ENCODE measurements at places on chromosomes 11 and 22.

DNA sequence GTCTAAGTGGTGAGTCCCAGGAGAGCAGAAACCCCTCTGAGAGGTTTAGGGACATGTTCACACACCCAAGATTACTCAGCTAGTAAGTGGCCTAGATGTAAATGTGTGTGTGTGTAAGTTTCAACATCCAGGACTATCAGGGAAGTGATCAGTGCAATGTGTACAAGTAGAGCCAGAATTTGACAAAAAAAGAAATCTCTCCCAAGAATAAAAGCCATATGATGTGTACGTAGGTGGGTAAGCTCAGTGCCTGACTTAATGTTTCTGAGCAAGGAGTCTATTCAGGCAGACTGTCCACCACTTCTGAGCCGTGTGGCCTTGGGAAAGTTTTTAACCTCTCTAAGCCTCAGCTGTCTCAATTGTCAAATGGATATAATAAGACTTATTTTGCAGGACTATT is 133.8 kb upstream of the NAV2 start:
- DNase-seq, result no peak

- no peak for DNase-seq
Measured at GRCh38 chr22:44452531-44453420, 45.3 kb downstream of the RTL6 start.

DNA sequence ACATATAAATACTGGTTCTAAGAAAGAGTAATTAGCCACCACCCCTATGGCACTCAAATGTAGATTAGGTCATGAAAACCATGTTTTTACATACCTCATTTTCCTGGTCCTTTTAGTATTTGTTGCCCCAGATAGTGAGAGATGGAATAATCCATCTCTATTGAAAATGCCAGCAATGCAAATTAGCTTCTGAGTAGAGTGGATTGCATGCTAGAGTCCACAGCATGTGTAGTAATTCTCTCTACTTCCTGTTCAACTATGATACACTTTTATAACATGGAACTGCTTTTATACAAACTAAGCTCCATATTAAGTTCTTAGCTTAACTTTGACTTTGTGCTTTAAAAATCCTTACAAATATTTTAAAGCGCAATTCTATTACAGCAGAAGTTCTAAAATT is 73.2 kb downstream of the TRPC6 start:
- DNase-seq, result no peak

DNA sequence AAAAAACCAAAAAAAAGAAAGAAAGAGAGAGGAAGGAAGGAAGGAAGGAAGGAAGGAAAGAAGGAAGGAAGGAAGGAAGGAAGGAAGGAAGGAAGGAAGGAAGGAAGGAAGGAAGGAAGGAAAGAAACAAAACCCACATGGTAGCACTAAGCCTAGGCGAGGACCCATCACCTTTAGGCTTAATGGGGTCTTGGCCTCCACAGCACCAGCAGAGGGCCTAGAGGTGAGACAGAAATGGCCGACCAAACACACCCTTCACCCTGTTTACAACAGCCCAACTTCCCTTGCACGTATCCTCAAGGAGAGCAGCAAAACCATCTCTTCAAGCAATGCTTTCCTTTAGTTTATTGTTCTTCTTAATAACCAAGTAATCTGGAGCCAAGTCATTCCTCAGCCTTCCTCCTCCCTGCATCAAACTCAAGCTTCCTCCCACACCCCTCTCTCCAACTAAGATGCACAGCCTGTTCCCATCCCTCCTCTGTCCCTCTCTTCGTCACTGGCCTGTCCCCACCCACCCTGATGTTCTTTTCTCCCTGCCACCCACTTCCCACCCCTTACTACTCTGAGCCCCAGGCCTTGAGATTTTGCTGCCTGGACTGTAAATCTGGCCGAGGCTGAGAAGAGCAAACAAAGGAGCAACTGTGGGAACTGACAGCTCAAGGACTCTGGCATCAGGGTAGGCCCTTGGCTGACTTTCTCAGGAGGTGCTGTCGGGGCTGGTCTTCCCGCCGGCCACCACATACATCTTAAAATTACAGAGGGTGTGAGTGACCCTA is 26.0 kb downstream of the POU2AF1 start:
- DNase-seq, result no peak

DNA sequence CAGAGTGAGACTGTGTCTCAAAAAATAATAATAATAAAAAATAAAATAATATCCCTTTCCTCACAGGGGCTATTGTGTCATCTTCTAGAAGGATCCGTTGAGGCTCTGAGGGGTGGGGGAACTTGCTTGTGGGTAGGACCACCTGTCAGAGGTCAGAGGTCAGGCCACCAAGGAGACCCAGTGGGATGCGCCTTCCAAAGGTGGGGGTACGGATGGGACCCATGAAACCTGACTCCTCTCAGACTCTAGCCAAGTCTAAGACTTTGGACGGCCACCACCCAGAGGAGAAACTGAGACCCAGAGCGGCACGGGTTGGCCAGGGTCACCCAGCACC is 367 bp upstream of the MMP11 start:
- DNase-seq, result no peak

- no peak for DNase-seq
Measured at GRCh38 chr11:127443297-127443696, 442.7 kb upstream of the KIRREL3 start.

GRCh38 chr11:60844870-60845221 is 2.9 kb downstream of the CCDC86 start:
- DNase-seq, result no peak

DNA sequence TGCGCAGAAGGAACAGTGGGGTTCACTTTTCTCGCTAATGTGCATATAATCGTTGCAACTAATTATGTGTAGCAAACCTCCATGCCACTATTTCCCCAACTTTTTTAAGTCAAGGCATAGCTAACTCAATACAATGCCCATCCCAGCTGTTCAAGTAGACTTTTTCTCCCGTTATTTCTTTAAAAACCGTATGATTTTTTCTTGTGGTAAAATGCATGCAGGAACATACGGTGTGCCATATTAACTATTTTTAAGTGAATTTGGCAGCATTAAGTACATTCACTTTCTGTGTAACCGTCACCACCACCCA is 2.8 kb upstream of the DUSP8 start:
- no peak for DNase-seq

DNA sequence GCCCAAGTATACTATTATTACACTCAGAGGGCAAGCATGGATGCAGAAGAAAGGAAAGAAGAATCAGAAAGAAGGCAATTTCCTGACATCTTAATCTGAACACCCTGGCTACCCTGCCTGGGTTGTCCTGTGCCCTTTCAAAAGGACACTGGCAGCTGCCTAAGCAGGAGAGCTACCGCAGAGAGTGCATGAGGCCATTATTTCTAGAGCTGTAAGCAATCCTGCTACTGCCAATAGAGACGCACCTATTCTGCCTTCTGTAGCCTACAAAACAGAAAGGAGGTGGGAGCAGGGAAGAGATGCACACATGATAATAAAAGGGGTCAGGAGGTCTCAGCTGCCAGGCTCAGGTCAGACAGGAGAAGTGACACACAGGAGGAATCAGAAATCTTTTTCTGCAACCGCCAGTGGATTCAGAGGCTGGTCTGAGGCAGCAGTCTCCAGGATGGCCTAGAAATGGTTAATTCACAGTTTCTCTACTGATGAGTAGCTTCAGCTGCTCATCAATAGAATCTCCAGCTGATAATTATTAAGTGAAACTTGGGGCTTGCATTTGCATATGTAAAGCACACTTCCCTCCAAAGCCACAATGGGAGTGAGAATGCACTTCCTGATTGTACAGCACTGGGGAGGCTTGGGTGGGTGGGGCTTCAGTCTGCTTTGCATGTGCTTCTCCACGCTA is 253.9 kb downstream of the LARGE1 start:
- peak; percentile 22 for DNase-seq

DNA sequence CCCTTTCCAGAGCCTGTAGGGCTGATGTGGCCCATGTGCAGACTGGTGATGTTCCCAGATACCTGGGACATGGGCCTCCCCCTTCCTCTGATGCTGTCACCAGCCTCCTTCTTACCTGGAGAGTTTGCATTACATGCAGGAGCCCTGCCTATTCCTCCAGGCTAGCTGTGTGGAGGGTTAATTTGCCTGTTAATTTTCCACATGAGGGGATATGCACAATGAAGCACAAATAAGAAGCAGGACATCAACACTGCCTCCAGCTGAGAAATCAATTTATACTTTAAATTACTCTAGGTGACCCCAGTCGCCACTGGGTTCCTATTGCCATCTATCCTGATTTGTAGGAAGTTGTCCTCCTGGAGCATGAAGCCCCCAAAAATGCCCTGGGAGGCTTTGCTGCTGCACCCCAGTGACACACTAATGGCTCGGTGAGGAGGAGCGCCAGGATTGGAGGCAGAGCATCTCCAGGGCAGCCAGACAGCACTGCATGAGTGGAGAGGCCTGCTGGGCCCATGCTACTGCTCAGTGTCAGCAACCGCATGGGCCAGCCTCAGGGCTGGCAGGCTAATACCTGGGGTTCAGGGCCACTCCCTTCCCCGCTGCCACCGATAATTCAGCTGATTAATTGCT is 101.6 kb upstream of the USP47 start:
- DNase-seq, result no peak

DNA sequence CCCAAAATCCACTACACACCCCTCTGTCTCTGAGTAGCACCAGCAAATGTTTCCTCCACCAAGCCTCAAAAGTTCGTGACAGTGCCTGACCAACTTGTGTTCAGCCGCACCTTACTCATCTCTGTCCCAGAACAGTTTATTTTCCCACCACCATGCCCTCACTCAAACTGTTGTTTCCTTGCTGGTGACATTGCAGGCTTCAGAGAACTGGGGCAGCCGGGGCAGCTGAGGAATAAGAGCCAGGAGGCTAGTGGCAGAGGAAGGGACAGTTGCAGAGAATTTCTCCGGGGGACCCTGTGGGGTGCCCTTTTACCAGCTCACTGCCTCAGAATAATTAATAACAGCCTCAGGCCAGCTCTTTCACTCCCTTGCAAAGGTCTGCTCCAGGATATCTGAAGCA is 709 bp upstream of the KCNE3 start:
- no peak for DNase-seq

DNA sequence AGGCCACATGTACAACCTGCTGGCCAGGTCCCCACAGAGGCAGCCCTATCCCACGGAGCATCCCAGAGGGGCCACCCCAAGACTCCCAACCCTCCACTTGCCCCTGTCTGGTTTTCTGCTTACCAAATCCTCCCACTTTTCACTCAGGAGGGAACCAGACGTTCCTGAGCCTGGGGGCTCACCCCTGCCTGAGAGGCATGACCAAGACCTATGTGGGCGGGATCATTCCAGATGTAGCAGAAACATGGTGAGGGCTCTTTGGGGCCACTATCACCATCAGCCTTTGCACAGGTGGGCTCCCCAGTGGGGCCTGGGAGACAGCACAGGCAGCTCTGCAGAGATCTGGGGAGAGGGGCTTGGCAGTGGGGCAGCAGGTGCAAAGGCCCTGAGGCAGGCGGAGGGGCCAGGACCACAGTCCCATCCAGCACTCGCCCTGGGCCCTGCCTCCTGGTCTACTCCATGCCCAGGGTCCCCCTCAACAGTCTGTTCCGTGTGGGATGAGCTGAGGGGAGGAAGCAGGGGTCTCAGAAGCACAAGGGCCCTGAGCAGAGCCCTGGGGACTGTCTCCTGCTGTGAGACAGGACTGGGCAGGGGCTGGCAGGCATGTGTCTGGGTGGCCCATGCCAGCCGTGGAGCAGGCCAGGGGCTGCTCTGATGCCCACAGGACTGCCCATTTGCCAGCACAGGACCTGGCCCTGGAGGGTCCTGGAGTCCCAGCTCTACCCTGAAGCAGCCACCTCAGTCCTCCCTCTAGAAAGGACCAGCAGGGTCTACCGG is 9.4 kb downstream of the PIM3 start:
- peak; percentile 57 for DNase-seq

GRCh38 chr22:44462246-44463010 is 35.6 kb downstream of the RTL6 start:
- peak; percentile 14 for DNase-seq

DNA sequence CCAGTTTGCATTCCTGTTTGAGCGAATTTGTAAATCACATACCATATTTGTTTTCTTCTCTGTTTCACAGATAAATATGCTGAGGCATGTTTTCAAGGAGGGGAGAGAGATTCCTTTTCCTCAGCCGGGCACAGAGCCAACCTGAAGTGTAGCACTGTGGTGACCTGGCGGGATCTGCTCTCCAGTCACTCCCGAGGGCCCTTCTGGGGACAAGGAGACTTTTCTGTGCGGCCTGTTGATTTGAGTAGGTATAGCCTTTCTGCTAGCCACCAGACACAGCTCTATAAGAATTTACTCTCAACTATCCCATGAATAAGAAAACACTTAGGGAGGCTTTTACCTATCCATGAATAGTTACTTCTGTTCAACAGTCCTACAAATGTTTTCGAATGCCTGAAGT is 63.5 kb upstream of the FDX1 start:
- no peak for DNase-seq

- peak; percentile 68 for DNase-seq
Measured at GRCh38 chr11:46291441-46292150, 14.1 kb downstream of the CREB3L1 start.

GRCh38 chr11:93236741-93237675 is 39.2 kb upstream of the SLC36A4 start:
- DNase-seq, result peak; percentile 49

DNA sequence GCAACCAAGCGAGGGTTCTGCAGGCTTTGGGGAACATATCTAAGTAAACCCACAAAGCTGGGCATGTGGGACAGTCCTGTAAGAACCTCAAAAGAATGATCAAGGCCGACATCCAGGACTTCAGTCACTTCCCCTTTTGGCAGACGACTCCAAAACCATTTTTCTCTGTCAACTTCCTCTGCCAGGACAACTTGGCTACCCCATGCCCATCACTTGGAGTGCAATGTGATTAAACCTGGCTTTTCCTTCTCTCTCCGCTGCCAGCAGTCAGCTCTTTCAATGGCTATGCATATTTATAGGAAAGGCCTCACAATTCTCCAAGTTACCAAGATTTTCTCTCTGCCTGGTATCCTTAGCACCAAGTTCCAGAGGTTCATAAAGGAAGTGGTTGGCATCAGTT is 78.9 kb downstream of the C11orf58 start:
- DNase-seq, result no peak

DNA sequence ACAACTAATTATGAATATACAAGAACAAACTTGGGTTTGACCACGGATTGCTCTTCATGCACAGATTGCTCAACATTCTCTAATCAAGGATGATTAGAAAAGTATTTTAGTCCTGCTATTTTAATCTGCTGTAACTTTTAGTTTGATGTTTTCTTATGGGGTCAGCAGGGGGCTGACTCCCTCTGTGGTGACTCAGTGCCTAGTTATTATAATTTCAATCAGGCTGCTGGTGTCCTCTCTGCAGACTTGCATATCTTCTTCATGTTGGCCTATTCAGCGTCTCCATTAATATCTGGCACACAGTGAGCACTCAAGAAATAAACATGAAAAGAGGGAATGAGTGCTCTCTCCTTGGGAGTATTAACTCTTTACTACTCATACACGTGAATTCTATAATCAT is 223.8 kb upstream of the DDI1 start:
- DNase-seq, result no peak

- DNase-seq, result no peak
Measured at GRCh38 chr11:39570526-39570925, 1888.9 kb downstream of the LRRC4C start.
